ENCODE measurements at places on chromosomes 16 and 17. TPM values are rescaled to one million over a fixed set of nuclear protein-coding genes. Genes with fewer than 3 reads are reported as not detected.

- DNase-seq, result no peak
Observed at GRCh38 chr17:80065478-80066170, 29.2 kb downstream of the CCDC40 start.

DNA sequence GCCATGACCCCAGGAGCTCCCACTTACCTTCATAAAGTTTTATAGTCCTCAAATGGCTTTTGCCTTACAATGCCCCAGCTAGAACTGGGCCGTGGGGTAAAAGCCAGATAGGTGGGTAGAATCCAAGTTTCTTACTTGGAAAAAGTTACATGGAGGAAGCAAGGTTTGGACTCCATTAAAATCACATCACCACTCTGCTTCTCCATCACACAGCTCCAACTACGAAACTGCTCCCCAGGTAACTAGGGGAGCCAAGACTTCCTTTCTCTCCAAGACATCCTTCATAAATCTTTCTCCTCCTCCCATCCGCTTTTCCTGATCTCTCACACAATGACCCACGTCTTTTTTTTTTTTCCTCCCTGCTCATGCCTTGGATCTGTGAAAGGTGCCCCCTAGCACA lies 130.8 kb upstream of the RCVRN start:
- no peak for DNase-seq

BRIP1 gene
- 14.1 TPM for total RNA-seq

TMEM235 gene
- not detected for total RNA-seq

CBX1 gene
- 56.7 TPM for total RNA-seq
